AML-193 (cell line): ENCODE measurements at places on chromosomes 1 and 21.
A peak's percentile ranks its signal among the peaks of the same experiment; 100 is the strongest.

DNA sequence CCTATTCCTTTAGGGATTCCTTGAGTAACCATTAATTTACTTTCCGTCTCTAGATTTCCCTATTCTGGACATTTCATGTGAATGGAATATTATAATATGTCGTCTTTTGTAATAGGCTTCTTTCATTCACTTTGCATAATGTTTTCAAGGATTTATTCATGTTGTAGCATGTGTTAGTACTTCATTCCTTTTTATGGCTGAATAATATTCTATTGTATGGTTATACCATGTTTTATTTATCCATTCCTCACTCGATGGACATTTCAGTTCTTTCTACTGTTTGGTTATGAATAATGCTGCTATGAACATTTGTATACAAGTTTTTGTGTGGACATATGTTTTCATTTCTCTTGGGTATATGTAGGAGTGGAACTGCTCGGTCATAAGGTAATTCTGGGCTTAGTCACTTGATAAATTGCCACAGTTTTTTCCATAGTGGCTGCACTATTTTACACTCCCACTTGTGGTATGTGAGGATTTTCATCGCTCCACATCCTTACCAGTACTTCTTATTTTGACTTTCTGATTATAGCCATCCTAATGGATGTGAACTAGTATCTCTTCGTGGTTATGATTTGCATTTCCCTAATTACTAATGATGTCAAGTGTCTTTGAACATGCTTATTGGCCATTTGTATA lies 17.7 kb downstream of the PPP2R5A start:
- DNase-seq: no peak

GRCh38 chr1:216750031-216750627 lies 26.9 kb upstream of the ESRRG start:
- DNase-seq: peak; percentile 1

GRCh38 chr1:17293681-17294425 lies 14.1 kb upstream of the PADI4 start:
- DNase-seq: no peak

DNA sequence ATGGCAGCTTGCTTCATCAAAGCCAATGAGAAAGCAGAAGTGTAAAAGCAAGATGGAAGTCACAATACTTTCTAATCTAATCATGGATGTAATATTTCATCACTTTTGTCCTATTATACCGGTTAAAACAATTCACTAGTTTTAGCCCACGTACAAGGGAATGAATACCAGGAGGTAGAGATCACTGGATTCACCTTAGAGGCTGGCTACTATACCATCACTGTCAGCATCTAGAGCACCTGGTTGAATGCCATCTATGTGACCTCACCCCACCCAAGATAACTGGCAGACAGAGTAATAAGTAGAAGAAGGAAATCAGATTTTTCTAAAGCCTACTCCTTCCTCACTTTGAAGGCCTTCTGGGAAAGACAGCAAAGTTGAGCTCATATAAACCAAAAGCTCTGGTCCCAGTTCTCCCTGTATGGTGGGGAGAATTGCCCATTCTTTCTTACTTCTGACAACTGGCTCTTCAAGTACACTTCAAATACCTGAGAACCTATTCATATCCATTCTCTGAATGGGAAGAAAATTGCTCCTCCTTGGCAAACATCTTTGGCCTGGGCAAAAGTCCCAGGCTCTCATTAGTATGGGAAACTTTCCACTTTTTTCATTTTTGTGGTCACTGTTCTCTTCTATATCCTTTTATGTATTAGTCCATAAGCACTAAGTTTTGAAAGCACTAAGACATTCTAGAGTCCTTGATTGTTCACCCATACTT lies 24.8 kb downstream of the HSD3B1 start:
- DNase-seq: no peak

DNA sequence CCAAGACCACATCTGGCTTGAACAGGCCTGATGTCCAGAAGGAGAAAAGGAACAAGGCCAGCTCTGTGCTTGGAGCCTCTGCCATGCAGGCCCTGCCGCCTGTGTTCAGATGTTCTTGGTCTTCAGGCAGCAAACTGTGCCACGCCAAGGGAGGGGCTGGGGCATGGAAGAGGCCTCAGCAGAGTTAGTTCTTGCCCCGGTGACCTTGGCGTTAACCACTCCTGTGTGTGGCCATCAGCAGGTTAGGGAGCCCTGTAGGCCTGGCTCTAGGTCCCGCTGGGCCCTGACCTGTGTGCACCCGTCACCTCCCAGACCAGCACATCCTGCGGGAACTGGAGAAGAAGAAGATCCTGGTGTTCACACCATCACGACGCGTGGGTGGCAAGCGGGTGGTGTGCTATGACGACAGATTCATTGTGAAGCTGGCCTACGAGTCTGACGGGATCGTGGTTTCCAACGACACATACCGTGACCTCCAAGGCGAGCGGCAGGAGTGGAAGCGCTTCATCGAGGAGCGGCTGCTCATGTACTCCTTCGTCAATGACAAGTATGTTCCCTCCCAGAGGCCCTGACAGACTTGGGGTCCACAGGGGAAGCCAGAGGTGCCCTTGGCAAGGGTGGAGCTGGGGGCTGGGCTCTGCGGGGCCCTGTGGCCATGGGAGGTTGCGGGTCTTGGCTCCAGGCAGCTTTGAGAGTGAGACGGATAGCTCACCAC lies 7.1 kb downstream of the ZC3H12A start:
- DNase-seq: no peak

DNA sequence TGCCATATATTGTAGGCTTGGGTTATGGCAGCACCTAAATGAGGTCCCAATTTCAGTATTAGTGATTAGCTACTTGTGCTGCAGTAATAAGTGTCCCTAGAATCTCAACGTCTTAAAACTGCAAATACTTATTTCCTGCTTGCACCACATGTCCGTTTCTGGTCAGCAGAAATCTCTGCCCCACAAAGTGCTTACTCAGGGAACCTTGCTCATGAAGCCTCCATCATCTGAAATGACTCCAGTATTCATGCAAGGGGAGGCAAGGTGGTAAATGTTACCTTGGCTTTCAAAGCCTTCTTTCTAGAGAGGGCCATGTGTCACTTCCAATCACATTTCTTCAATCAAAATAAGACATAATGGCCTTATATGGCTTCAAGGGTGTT lies 274.2 kb upstream of the KAZN start:
- no peak for DNase-seq

- DNase-seq: no peak
Observed at GRCh38 chr1:21262293-21263051, 27.8 kb downstream of the ECE1 start.

GRCh38 chr1:67307251-67308060 lies at the start of gene IL12RB2:
Gene IL12RB2, plus strand, starts transcription at chr1:67307873. Its CDS starts 12,496 bp downstream, at chr1:67320369.
- DNase-seq: no peak

DNA sequence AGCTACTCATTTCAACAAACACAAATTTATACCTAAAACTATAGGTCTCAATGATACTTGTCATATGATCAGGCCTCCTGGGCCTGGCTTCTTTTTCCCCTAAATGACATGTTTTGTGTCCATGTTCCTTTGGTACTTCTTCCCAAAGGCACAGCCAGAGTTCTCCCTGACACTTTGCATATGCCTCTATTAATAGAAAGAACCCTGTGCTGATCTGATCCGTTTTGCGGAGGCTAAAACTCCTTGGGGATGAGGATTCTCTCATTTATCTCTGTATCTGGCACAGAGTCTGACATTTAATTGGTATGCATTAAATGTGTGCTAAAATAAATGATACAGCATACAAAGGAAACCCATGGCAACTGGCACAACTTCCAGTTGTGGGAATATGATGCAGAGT lies 11.5 kb downstream of the ATPAF1 start:
- no peak for DNase-seq

- no peak for DNase-seq
Observed at GRCh38 chr1:98453066-98453465, 208.5 kb upstream of the SNX7 start.

DNA sequence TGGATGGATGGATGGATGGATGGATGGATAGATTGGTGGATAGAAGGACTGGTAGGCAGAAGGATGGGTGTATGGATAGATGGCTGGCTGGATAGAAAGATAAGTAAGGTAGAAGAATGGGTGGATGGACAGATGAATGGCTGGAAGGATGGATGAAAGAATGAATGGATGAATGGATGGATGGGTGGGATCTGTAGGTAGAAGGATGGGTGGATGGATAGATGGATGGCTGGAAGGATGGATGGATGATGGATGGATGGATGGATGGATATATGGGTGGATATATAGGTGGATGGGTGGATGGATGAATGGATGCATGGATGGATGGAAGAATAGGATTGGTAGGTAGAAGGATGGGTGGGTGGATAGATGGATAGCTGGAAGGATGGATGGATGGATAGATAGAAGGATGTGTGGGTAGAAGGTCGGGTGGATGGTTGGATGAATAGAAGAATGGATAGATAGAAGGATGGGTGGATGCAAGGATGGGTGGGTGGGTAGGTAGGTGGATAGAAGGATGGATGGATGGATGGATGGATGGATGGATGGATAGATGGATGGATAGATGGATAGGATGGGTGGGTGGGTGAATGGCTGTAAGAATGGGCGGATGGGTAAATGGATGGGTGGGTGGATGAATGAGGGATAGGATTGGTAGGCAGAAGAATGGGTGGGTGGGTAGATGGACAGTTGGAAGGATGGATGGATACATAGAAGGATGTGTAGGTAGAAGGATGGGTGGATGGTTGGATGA lies 7.5 kb downstream of the MASP2 start:
- DNase-seq: no peak

DNA sequence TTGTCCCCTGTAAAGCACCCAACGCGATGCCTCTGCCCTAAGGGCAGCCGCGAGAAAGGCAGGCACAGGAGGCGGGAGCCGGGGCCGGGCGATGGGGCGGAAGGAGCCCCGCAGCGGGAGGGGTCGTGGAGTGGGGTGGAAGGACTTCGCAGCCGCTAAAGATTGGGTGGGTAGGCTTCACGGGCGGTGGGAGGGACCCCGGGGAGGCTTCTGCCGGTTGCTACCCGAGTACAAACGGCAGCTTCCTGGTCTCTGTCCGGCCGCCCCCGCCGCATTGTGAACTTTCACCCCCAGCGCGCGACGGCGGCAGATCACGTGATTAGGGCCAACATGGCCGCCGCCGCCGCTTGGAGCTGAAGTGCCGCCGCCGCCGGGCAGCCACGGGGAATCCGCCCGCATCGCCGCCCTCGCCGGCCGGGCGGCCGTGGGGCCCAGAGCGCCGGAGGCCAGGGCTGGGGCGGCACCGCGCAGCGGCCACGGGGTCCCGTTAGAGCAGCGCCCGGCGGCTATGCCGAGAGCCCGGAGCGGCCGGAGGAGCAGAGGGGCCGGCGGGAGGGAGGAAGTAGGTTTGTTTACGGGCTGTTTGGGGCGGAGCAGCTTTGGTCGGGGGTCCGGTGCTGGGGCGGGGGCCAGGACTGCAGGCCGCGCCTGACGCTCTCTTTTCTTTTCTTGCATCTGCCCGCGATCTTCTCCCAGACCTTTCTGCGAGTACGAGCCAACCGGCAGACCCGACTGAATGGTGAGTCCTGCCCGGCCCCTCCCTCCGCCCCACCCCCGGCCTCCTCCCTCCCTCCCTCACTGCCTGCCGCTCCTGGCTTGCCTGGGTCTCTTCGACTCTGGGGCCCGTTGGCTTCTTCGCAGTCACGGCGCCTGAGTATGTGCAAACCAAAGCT lies 42.4 kb downstream of the TMEM53 start:
- peak; percentile 74 for DNase-seq

DNA sequence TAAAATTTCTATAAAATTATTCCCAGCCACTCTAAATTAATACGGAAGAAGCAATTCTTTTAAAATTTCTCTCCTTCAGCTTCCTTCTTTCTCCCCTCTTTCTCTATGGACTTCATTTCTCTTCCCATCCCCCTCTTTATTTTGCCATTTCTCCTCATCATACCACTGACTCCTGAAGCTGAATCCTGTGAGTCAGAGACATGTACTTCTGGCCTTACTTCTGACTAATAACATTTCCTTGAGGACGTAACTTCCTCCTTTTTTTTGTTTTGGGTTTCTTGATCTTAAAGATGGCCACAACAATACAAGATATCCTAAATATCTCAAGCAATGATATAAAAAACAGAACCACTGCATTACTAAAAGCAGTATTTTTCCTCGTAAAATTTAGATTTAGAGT lies 63.6 kb upstream of the DENND1B start:
- DNase-seq: peak; percentile 74

DNA sequence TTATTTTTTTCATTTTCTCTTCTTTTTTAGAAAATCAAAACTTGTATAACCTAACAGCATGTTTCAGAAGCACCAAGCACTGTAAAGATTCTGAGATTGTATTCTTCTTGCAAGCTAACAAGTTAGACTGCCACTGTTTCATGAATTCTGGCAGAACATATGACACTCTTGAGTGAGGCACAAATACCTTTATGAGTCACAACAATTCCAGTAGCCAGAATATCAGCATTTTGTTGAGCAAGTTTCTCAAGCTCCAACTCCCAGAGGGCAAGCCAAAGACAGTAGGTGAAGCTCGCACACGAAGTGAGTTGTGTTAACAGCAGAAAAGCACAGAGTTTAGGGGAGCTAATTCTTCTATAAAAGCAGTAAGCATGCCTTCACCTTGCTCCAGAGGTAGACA lies 268.8 kb upstream of the NCAM2 start:
- no peak for DNase-seq

DNA sequence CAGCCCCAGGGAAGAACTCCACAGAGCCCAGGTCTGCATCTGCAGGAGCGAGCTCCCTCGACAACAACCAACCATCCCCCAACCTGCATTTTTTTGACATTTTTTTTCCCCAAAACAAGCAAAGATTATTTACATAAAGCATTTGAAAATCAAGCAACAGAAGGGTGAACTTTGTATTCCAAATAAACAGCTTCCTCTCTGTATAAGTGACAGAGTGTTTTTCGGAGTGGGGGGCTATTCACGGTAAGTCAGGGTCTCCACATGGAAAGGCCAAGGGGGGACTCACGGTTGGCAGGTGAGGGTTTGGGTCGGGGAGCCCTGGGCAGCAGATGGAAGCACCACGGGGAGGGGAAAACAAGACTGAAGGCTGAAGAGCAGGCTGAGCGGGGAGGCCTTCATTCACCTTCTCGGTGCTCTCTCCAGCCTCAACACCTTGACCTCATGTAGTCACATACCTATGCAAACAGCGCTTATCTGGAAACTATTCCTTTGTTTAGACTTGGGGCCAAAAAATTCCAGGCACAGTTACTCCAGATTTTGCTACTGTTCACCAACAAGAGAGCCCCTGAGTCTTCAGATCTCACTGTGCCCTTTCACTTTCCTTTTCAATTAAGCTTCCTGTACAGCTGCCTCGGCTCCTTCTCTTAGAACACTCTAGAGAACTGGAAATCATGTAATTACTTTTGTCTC lies 27.6 kb downstream of the C2CD2 start:
- DNase-seq: peak; percentile 14

DNA sequence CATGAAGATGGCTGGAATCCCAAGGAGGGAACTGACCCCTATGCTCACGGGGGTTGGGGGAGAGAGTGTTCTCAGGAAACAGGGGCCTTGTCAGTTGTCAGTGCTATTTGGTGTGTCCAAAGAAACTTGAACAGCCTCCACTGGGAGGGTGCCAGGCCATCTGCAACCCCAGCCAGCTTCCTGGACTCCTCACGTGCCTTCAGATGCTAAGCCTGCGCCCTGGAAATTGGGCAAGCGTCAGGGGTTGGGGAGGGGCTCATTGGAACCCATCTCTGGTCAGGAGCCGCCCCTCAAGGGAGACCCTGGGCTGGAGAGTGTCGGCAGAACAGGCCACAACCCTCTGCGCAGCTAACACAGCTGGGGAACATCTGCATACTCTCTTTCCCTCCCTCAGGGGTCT lies 13.1 kb upstream of the LHX4 start:
- no peak for DNase-seq
